Stimulated activated CD8-positive, alpha-beta memory T cell treated with anti-CD3 and anti-CD28 coated beads, Interleukin-15, amount 100 ng/mL, for 4 hours (primary cell): ENCODE measurements at places on chromosomes 4 and X.
A peak's percentile ranks its signal among the peaks of the same experiment; 100 is the strongest.

DNA sequence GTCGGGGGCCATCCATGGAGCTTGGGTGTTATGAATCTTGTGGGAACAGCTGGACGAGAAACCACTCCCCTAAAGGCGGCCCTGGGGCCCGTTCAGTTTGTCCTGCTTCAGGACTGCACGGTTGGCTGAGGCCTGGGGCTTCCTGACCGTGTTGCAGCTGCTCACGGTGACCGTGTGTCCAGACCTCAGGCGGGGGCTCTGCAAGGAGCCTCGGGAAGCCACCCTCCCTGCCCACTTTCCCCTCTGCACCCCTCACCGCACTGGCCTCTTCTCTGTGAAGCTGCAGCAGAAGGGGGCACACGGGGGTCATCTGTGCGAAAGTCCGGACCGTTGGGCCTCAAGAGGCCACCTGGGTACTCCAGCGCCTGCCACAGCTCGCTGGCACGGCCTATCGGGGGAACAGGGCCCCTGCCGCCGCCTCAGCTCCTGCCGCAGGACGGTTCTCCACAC, 29.4 kb downstream of the UVSSA start:
- no peak for DNase-seq

DNA sequence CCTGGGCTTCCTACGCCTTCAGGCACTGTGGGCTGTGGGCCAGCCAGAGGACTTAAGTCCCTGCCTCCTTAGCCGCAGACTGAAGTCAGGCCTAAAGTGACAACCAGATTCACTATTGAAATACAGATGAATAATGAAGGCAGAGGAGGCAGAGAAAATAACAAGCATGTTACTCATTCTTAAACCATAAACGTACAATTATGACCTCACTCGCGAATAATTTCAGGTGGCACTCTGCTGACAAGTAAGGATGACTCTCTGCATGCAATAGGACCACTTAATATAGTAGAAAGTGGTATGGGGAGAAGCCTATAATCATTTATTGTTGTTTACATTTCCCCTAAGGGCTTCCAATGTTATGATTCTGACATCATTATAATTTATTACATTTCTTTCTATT, 409.2 kb upstream of the FGF13 start:
- no peak for DNase-seq

- DNase-seq = no peak
Observed at GRCh38 chr4:155974476-155974749, 20.7 kb upstream of the CTSO start.

DNA sequence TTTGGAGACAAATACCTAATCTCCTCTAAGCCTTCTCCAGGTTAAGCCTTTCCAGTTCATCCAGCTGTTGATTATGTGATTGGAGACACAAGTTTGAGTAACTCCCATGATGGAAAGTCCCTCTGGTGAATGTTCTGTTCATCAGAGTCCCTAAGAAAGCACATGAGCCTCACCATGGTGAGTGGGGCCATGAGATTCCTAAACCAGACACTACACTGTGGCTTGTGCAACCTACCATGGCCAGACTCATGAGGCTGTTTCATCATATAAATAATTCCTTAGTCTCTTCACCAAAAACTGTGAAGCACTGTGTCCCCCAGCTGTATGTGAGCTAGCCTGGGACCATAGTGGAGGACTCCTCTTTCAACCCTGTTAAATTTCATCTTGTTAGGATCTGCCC, 14.4 kb downstream of the PKD2 start:
- DNase-seq = no peak

GRCh38 chr4:48898733-48899431, 7.7 kb downstream of the OCIAD2 start:
- DNase-seq = no peak

DNA sequence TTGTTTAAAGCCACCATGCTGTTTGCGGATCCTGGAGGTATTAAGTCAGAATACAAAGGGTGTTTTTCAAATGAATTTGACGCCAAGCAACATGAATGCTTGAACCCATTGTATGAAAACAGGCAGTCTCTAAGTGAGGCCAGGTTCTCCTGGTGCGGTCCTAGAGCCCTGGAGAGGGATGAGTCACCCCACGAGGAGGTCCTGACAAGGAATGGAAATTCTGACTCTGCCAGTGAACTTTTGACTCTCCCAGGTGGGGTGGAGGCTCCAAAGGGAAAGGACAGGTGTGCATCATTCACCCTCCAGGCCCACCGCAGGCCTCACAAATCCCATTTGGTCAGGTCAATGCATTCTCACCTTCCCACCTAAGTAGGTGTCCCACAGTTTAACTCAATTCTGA, 1.5 kb downstream of the TRIM2 start:
- DNase-seq = no peak

- no peak for DNase-seq
Observed at GRCh38 chrX:84218726-84219125, 30.7 kb upstream of the RPS6KA6 start.

DNA sequence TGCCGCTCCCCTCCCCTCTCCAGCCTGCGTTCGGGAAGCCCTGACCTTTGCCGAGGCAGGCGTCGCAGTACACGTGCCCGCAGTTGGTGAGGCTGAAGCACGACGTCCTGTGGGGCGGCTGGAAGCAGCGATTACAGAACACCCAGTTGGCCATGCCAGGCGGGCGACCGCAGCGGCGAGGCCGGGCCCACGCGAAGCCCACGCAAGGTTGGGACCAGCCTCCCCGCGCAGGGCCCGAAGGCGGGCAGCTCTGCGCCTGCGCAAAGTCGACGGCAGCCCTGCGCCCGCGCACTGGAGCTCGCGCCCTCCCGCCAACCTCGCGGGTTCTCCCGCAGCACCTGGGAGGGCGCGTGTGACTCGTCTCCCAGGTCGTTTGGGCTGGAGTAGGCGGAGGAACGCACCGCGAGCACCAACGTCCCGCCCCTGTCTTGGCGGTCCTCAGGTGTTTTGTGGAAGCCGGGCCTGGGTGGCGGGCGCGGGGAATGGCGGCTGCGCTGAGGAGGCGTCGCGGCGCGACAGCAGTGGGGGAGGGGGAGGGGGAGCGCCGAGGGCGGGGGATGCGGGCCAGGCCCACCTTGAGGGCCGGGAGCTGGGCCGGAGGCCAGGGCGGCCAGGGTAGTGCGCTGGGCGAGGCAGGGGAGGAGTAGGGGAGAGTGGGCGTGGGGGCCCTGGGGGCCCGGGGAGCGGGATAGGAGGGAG, at the start of gene RNF212:
Gene RNF212, minus strand, starts transcription at position 254 of the 699 bp plus-strand sequence. Its CDS starts 100 bp downstream, at position 154.
- DNase-seq = peak; percentile 13

- DNase-seq = no peak
Observed at GRCh38 chrX:23246001-23246400, 88.6 kb upstream of the PTCHD1 start.

DNA sequence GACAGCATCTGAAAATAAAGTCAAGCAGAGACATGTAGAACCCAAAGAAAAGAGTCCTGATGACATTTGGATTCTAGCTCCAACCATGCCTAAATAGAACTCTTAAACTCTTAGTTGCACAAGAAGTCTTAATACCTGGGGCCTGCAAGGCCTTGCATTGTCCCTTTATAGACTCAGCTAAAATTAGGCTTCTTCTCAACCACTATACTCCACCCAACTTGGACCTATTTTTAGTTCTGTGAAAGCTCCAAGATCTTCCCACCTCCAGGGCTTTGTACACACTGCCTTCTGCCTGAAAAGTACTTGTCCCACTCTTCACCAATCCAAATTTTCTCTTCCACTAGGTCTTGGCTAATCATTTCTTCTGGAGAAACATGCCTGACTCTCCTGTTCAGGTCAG, 36.5 kb downstream of the PLK4 start:
- no peak for DNase-seq

DNA sequence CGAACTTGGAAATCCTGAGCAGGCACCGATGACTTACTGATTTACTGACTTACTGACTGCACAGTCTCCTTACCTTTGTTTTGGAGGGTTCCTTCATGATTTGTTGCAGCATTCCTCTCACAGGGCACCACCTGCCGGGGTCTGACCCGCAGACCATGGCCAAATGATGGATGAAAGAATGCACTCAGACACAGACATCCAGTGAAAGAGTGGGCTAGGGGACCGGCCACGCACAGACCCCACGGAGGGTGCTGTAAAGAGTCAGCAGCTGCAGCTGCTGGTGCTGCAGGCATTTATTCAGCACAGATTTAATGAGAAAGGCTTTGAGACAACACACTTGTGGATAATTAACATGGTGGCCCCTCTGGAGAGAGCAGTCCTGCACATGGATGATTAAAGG, 3.4 kb downstream of the MAGEB5 start:
- DNase-seq = no peak
